Gastroesophageal sphincter (tissue), 4 donors: ENCODE measurements at places on chromosomes 3 and 15.
A peak's percentile ranks its signal among the peaks of the same experiment; 100 is the strongest.

GRCh38 chr3:186307594-186308221, 54.3 kb downstream of the DGKG start:
- H3K36me3 ChIP-seq: peaks cover 9% of the 10 kb centered on the region
- no peak for ATAC-seq
- H3K27ac ChIP-seq: no peak overlapping the region
- peaks cover 2% of the 10 kb centered on the region for H3K4me1 ChIP-seq
- H3K4me3 ChIP-seq: no peak overlapping the region

GRCh38 chr3:191366675-191367074, 36.3 kb upstream of the UTS2B start:
- H3K4me1 ChIP-seq: no peaks in the 10 kb centered on the region
- H3K4me3 ChIP-seq: no peak overlapping the region
- no peaks in the 10 kb centered on the region for H3K36me3 ChIP-seq
- no peak for ATAC-seq
- no peaks in the 10 kb centered on the region for H3K27me3 ChIP-seq

GRCh38 chr3:112897791-112898190, 51.1 kb upstream of the CD200R1L start:
- H3K4me3 ChIP-seq: no peak overlapping the region
- no peaks in the 10 kb centered on the region for H3K27me3 ChIP-seq
- H3K36me3 ChIP-seq: no peaks in the 10 kb centered on the region
- no peak for ATAC-seq
- H3K4me1 ChIP-seq: no peaks in the 10 kb centered on the region

DNA sequence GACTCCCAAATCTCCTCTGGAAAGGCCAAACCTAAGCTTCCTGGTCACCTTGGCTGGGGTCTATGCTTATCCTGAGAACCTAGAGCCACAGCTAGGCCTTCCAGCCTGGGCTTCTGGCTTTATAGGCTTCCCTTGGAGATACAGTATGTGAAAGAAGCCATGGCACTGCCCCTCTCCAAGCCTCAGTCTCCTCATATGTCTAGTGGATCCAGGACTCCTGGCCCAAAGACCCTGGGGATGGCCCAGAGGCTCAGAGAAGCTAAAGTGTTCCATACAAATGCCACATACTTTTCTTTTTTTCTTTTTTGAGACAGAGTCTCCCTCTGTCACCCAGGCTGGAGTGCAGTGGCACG, 8.6 kb downstream of the ACAA1 start:
- H3K36me3 ChIP-seq: no peaks in the 10 kb centered on the region
- H3K27me3 ChIP-seq: no peaks in the 10 kb centered on the region
- no peak for ATAC-seq
- no peaks in the 10 kb centered on the region for H3K4me1 ChIP-seq
- no peak overlapping the region for H3K4me3 ChIP-seq
- no peak overlapping the region for H3K27ac ChIP-seq

DNA sequence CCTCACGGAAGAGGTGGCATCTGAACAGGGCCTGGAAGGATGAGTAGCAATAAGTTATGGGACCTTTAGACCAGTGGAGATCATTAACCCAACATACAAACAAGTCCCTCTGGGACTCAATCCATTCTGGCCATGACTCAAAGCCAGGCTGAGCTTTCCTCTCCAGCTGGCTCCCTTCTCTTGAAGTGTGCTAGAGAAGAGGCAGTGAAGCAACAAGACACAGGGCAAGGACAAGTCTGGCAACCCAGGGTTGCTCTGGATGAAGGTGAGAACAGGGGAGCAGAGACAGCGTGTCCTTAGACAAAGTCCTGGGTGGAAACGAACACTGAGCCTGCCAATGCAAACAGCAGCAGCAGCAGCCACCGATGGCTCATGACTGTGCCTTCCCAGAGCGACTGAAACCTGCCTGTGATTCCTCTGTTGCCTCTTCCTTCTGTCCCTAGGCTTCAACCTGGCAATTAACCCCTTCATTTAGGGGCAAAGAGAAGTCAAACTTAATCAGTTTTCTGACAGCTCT, 86.8 kb downstream of the BDH1 start:
- ATAC-seq: no peak
- H3K4me1 ChIP-seq: peaks cover 16% of the 10 kb centered on the region
- H3K27ac ChIP-seq: no peak overlapping the region
- no peaks in the 10 kb centered on the region for H3K36me3 ChIP-seq
- H3K4me3 ChIP-seq: no peak overlapping the region
- no peaks in the 10 kb centered on the region for H3K27me3 ChIP-seq

DNA sequence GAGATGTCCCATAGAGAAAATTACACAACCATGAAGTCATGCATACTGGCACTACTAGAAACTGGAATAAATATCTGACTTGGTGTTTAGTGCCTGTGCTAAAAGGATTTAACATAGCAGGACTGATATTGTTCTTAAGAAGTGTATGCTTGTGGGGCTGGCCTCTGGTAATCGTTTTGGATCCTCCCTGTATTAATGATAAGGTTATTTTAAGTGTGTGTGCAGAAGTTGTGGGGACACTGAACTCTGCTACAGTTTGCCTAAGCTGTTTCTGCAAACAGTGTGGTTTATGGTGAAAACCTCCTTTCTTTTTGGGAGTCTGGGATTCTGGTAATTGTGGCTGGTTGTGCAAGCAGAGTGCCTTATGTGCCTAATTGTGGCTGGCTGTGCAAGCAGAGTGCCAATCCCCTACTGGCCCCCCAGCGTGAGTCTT, 120.8 kb downstream of the CLASP2 start:
- no peak overlapping the region for H3K4me3 ChIP-seq
- ATAC-seq: no peak
- no peak overlapping the region for H3K27ac ChIP-seq
- peaks cover 4% of the 10 kb centered on the region for H3K36me3 ChIP-seq
- no peaks in the 10 kb centered on the region for H3K27me3 ChIP-seq

- no peaks in the 10 kb centered on the region for H3K36me3 ChIP-seq
- H3K4me3 ChIP-seq: no peak overlapping the region
- no peak overlapping the region for H3K27ac ChIP-seq
- no peaks in the 10 kb centered on the region for H3K4me1 ChIP-seq
- ATAC-seq: no peak
These were observed 1389.5 kb upstream of the GBE1 start for GRCh38 chr3:83150896-83151295.

DNA sequence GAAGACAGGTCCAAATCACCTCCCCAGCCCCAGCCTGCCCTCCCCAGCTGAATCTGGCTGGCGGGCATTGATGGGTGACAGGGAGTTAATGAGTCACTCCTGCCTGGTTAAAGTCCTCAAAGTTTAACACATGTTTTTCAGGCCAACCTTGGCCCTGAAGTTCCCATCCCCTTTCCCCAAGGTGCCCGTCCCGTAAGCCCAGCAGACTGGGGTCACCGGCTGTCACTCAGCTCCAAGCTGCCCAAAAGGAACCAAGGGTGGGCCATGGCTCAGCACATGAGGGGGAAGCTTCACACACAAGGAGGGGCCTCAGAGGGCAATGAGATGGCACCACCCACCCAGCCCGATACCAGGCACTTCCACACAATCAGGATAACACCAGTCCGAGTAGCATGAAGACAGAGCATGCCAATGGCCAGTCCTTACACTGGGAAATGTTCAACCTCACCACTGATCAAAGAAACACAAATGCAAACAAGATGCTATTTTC, 10.2 kb upstream of the KLF15 start:
- H3K4me3 ChIP-seq: no peak overlapping the region
- H3K27me3 ChIP-seq: no peaks in the 10 kb centered on the region
- H3K4me1 ChIP-seq: no peaks in the 10 kb centered on the region
- H3K36me3 ChIP-seq: no peaks in the 10 kb centered on the region

GRCh38 chr3:98670020-98670419, 76.6 kb upstream of the CPOX start:
- no peak overlapping the region for H3K4me3 ChIP-seq
- H3K36me3 ChIP-seq: no peaks in the 10 kb centered on the region
- H3K4me1 ChIP-seq: no peaks in the 10 kb centered on the region
- no peak overlapping the region for H3K27ac ChIP-seq
- no peak for ATAC-seq

GRCh38 chr15:58346361-58346760, 85.4 kb upstream of the LIPC start:
- ATAC-seq: no peak
- H3K36me3 ChIP-seq: no peaks in the 10 kb centered on the region
- H3K4me1 ChIP-seq: no peaks in the 10 kb centered on the region
- H3K27ac ChIP-seq: no peak overlapping the region
- H3K4me3 ChIP-seq: no peak overlapping the region

GRCh38 chr3:123287051-123287961, 85.6 kb downstream of the SEC22A start:
- H3K27me3 ChIP-seq: no peaks in the 10 kb centered on the region
- peaks cover 98% of the 10 kb centered on the region for H3K36me3 ChIP-seq
- H3K27ac ChIP-seq: no peak overlapping the region
- no peak for ATAC-seq
- no peaks in the 10 kb centered on the region for H3K4me1 ChIP-seq

- peak; percentile 9 for ATAC-seq
- H3K4me3 ChIP-seq: peak overlapping the region; percentile 66
- no peaks in the 10 kb centered on the region for H3K36me3 ChIP-seq
- H3K4me1 ChIP-seq: peaks cover 2% of the 10 kb centered on the region
- H3K27ac ChIP-seq: peak overlapping the region; percentile 65
- H3K27me3 ChIP-seq: no peaks in the 10 kb centered on the region
These were observed 1.1 kb upstream of the ALCAM start for GRCh38 chr3:105365391-105366325.

- H3K36me3 ChIP-seq: peaks cover 6% of the 10 kb centered on the region
- H3K4me3 ChIP-seq: no peak overlapping the region
- peak overlapping the region; percentile 94 for H3K27ac ChIP-seq
- H3K4me1 ChIP-seq: peaks cover 39% of the 10 kb centered on the region
- no peaks in the 10 kb centered on the region for H3K27me3 ChIP-seq
These were observed 1.1 kb upstream of the DNAJC13 start for GRCh38 chr3:132416161-132416560.

DNA sequence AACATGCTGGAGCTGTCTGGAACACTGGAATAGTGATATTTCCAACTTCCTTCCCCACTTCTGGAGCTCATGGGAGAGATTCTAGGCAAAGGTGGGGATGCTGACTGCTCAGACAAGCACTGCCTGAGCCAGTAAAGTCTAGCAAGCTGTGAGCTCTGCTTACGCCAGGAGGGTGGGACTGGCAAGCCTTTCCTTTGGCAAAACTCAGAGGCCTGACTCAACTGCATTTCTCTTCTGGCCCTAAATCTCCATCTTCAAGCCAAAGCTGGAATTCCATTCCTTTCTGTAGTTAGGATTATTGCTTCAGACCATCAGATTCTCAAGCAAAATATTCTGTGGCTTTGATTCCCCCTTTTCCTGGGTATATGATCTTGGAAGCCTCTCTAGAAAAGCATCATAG, 20.3 kb upstream of the EPB42 start:
- peaks cover 25% of the 10 kb centered on the region for H3K27me3 ChIP-seq
- no peaks in the 10 kb centered on the region for H3K36me3 ChIP-seq
- ATAC-seq: peak; percentile 89
- H3K4me3 ChIP-seq: no peak overlapping the region
- H3K4me1 ChIP-seq: no peaks in the 10 kb centered on the region

- no peak for ATAC-seq
- H3K4me3 ChIP-seq: no peak overlapping the region
- no peaks in the 10 kb centered on the region for H3K27me3 ChIP-seq
- H3K27ac ChIP-seq: no peak overlapping the region
- peaks cover 28% of the 10 kb centered on the region for H3K4me1 ChIP-seq
- peaks cover 80% of the 10 kb centered on the region for H3K36me3 ChIP-seq
These were observed 5.9 kb downstream of the TMEM43 start for GRCh38 chr3:14130707-14131106.

- ATAC-seq: no peak
- no peaks in the 10 kb centered on the region for H3K27me3 ChIP-seq
- no peaks in the 10 kb centered on the region for H3K36me3 ChIP-seq
- no peak overlapping the region for H3K27ac ChIP-seq
- H3K4me3 ChIP-seq: no peak overlapping the region
These were observed 11.1 kb upstream of the PSTPIP1 start for GRCh38 chr15:76983590-76984375.

GRCh38 chr3:78268087-78268486, 1228.2 kb downstream of the ROBO2 start:
- no peak overlapping the region for H3K4me3 ChIP-seq
- H3K36me3 ChIP-seq: no peaks in the 10 kb centered on the region
- ATAC-seq: no peak
- H3K4me1 ChIP-seq: no peaks in the 10 kb centered on the region

GRCh38 chr3:99938270-99938911, 120.7 kb downstream of the CMSS1 start:
- no peak overlapping the region for H3K4me3 ChIP-seq
- ATAC-seq: no peak
- H3K4me1 ChIP-seq: peaks cover 13% of the 10 kb centered on the region
- no peaks in the 10 kb centered on the region for H3K27me3 ChIP-seq
- H3K27ac ChIP-seq: peak overlapping the region; percentile 62

DNA sequence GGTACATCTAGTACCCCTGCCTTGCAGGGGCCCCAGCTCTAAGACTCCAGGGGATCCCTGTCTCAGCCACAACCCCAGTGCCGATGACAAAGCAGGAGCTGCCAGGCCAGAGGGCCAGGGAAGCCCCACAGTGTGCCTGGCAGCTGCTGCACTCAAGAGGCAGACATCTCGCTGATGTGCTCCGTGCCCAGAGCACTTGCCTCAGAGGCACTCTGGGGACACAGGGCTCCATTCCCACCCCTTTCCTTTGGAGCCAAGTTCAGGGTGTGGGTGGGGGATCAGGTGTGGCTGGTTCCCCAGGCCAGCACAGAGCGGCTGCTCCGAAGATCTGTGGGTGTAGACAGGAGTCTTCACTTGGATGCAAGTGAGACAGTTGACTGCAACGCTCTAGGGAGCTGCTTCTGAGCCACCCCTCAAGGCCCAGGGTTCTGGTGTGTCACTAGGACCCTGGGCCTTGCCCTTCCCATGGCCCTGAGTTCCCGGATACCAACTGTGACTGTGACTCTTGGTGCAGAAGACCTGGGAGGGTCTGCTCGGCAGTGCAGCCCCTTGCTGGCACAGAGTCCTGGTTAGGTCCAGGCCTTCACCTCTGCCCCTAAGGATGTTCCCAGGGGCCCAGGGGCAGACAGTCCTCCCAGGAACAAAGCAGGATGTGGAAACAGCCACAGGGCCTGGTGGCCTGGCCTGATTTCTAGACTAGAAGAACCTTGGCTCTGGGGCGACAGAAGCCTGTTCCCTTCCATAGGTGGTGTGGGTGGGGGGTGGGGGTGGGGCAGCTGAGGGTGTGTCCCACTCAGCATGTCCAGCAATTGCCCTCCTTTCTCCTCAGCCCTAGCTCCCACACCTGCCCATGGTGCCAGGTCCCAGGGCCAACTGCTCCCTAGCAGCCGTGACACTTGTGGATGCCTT, 2.5 kb downstream of the NT5DC2 start:
- ATAC-seq: no peak
- H3K36me3 ChIP-seq: peaks cover 26% of the 10 kb centered on the region
- no peak overlapping the region for H3K4me3 ChIP-seq
- H3K27me3 ChIP-seq: no peaks in the 10 kb centered on the region
